ENCODE measurements at places on chromosomes 4 and X.

- DNase-seq, result no peak
These were observed 22.0 kb downstream of the FLNA start for GRCh38 chrX:154352466-154352865.

DNA sequence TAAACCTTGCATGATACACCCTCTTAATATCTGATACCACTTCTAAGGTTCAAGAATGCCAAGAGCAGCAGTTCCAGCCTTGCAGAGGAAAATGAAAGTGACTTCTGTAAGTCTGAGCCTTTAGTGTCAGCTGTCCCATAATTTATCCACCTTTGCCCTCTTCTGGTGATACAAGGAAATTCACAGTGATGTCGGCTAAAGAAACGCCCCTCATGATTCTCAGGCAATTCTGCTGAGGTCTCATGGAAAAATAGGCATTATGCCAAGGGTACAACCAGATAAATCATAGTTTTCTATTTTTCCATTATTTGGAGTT lies 172.2 kb upstream of the CXCL13 start:
- DNase-seq, result no peak

DNA sequence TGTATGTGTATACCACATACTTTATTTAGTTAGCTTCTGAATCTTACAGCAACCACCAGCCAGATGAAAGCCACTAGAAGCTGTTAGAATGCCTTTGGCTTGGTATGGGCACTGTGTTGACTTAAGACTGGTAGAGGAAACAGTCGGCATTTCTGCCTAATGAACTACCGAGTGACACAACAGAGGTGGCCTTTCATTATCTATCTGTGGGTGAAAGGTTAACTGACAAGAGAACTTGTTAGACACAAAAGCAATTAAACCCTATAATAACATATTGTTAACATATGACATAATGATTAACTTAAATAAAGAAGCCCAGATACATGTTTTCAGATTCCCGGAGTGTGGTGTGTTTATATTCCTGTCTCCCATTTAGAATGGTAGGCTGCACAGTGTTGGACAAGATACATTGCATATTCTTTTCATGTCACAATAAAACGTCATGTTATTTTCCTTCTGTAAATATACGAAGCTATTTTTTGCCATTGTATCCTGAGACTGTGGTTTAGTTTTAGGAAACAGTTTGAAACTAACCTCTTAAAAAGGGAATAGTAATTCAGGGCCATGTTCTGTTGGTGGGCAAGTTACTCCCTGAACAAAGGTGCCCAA lies 181.5 kb downstream of the SLIT2 start:
- no peak for DNase-seq

- DNase-seq, result no peak
These were observed 507.9 kb downstream of the MID1IP1 start for GRCh38 chrX:39309018-39309635.

- DNase-seq, result no peak
These were observed 120.8 kb upstream of the CXXC4 start for GRCh38 chr4:104615496-104615895.

DNA sequence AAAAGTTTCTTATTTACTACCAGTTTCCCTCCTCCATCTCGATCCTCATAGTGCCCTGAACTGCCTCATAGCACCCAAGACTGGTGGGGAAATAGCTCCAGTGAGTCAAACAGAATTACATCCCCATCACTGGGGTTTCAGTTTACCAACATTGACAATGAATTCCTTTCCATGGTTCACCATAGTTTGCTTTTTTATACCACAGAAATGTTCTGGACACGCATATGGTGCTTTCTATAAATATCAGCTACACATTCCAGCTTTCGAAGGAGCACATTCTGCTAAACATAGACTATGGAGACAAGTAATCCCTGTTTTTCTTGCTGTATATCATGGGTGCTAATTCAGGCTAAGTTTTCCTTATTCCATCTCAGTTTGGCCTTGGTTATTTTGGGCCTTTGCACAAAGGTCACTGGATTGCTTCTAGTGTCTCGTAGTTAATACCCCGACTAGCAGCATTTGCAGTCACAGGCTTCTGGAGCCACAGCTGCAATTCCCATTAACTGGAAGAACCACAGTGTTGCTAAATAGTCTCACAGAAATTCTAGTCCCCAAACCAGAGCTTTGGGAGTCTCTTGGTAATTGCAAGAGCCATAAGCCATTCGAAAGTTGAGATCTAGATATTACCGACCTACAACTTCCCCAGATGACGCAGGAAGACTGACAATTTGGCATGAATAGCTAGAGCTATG lies 53.4 kb upstream of the TRPC3 start:
- DNase-seq, result no peak

DNA sequence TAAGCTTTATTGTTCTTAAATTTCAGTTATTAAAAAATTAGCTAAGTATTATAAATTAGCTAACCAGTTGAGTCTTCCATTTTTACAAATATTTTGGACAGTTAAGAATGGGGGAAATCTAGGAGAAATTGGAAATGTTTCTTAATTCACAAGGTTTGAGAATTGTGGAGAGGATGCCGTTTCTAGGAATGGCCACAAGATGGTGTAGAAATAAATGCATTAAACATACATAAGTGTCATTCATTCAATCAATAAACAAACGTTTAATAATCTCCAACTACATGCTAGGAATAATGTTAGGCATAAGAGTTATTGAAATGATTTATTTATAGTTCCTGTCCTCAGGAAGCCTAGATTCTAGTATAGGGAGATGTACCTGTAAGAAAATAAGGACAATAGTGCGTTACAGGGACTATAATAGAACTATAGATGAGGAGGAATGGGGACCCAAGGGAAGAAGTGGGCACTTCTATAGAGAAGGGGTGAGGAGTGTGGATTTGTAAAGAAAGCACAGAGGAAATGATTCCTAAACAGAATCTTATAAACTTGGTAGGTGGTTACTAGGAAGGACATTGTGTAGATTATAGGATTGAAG lies 195.7 kb upstream of the ANK2 start:
- DNase-seq, result no peak

GRCh38 chr4:116005037-116005805 lies 891.8 kb upstream of the NDST4 start:
- no peak for DNase-seq

DNA sequence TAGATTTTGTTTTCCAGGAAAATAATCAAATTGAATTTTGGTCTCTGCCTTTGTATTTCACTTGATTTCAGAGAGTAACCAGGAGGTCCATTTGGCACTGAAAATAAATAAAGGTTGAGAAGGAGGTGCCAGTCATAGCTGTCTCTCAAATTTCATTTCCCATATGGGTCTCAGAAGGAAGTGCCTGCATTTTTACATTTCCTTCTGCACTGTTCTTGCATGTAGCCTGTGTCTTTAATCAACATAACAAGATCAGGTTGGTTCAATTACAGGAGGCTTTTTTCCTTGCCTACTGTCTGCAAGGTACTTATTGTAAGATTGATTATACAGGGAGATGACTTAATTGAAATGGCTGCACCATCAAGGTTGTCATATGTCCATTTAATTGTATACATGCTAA lies 15.7 kb downstream of the LRRC66 start:
- no peak for DNase-seq

DNA sequence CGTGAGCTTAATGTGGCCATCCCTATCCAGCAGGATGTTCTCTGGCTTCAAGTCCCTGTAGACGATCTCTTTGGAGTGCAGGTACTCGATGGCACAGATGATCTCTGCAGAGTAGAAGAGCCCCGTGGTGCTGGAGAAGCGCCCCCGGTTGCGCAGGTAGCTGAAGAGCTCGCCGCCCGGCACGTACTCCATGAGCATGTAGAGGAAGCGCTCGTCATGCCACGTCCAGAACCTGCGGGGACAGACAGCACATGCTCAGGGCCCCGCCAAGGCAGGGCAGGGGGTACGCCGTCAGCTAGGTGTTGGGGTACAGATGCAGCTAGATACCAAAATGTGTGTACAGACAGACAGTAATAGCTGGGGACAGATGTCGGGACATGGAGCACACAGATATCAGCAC lies 58.3 kb downstream of the PRKX start:
- no peak for DNase-seq

DNA sequence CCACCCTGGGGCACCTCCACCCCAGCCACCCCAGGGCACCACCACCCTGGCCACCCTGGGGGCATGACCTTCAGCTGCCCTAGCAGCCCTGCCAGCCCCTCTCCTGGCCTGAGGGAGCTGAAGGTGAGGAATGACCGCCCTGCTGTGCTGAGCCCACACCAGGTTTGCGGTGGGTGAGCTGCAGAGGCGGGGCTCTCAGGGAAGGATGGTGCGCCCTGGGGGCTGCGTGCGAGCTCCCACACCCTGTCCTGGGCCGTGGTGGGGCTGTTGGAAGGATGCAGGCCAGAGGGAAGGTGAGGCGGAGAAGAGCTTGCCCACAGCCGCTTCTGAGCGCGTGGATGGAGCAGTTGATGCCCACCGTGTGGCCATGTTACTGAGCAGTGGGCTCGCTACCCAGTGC lies 17.7 kb downstream of the UVSSA start:
- DNase-seq, result no peak

DNA sequence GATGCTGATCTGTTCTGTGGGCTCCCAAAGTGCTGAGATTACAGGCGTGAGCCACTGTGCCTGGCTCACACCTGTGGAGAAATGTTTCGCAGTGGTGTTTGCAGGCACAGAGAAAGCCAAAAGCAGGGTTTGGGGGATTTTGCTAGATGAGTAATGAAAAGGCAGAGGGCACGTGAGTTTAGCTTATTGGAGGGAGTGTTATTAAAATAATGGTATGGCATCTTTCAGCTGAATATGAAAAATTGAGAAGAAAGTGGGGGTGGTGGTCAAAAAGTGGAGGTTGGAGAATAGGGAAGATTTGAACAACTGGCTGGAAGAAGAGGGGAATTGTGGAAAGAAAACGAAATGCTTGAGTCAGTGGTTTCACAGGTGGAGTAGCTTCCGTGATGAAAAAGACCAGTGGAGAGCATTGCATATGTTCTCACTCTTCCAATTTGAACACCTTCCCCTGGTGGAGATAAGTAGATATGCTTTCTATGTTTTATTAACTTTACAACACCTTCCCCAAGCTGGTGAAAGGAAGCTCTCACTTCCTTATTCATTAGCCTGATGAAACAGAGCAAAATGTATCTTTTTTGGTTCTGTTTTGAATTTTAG lies 1.1 kb upstream of the CHST7 start:
- no peak for DNase-seq

GRCh38 chrX:153627675-153628111 lies 19.3 kb upstream of the DUSP9 start:
- DNase-seq, result no peak

DNA sequence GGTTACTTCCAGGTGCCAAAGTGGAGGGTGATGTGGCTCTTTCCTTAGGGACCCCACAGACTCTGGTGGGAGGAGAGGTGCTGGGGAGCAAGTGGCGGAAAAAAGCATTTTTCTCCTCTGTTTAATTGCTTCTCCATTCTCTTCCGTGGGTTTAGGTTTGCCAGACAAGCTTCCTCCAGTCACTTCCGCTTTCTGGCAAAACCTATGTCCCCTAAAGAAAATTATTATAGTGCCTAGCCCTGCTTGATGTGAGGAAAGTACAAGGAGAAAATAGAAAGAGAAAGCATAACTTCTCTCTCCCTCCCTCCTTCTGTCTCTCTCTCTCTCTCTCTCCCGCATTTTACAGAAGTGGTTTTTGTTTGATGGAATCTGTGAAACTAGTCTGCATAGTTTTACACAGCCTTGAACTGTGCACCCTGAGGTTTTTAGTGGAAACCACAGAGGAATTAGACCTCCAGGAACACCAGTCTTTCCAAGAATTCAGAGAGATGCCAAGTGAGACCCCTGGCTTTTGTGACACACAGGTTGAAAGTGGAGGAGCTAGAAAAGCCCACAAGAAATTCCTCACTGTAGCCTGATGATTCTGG lies 231.1 kb upstream of the ANXA3 start:
- DNase-seq, result no peak

DNA sequence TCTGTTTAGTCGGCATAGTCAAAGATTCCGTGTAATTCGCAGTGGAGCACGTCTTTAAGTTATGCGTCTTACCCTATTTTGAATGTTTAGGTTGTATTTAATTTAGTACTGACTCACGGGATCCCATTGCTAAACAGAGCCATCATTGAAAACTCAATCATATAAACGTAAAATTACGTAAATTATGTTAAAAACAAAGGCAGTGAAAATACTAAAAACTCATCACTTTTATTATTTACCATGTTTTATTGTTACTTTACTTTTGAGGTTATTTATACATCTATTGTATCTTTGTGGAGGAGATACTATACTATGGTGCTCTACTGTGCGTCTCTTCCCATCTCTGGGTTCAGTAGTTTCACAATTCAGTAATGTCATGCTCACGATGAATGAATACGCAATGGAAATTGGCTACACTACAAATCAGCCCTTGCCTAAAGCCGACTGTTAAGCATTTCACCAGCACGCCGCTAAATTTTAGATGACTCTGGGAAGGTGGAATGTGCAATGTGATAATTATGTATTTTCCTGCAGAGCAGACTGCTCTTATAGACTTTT lies 944 bp downstream of the FUNDC2 start:
- no peak for DNase-seq

GRCh38 chr4:140305053-140305452 lies 68.4 kb upstream of the SCOC start:
- no peak for DNase-seq

- DNase-seq, result no peak
These were observed 387.6 kb downstream of the PDHA2 start for GRCh38 chr4:96227515-96227914.

- no peak for DNase-seq
These were observed 395.6 kb downstream of the MAPK10 start for GRCh38 chr4:85964298-85964697.

DNA sequence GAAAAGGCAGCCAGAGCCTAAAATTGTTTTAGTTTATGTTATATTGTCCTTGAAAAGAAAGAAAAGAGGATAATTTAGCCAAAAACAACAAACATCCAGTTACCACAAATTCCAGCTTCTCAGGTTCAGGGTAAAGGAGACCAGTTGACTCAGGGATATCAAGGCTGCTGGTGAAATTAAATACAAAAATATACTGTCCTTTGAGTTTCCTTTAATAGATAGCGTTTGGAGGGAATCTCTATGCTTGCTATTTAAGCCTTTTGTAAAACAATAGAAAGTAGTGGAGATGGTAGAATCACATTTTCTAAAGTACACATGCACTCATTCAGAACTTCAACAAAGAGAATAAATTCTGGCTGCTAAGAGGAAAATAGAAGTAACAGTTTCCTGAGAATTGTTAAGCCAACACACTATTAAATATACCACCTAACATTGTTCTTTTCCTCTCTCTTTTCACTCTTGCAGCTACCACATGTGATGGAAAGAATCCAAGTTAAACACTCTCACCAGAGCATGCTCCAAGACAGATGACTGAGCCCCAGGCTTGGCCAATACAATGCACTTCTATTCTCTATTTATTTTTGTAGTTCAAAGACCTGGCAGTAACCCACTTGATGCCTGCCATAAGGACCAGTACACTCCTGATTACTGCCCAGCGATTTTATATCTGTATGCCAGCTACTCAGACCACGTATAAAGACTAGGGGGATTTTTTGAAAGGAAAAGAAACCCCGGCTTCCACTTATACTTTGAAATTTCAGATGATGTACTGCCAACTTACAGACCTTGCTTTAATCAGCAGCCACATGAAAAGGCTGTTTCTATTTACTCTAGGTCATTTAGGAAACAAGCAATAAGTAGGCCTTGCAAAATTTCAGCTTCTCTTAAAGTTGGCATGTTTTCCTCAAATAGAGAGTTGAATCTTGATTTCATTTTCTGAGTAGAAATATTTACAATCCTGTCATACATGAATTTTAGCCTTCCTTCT lies 756.9 kb downstream of the FAT4 start:
- DNase-seq, result no peak

- DNase-seq, result no peak
These were observed 69.5 kb upstream of the ANK2 start for GRCh38 chr4:112979881-112980421.
